ENCODE measurements at places on chromosomes 6 and 20. TPM values are rescaled to one million over a fixed set of nuclear protein-coding genes. Genes with fewer than 3 reads are reported as not detected.

Gene PERP
- 293 TPM for total RNA-seq

GRCh38 chr20:13910492-13910891 lies 79.9 kb downstream of the SEL1L2 start:
- peaks cover 5% of the 10 kb centered on the region for H3K27me3 ChIP-seq
- no peak overlapping the region for H3K4me3 ChIP-seq
- no peaks in the 10 kb centered on the region for H3K36me3 ChIP-seq
- no peaks in the 10 kb centered on the region for H3K4me1 ChIP-seq

DNA sequence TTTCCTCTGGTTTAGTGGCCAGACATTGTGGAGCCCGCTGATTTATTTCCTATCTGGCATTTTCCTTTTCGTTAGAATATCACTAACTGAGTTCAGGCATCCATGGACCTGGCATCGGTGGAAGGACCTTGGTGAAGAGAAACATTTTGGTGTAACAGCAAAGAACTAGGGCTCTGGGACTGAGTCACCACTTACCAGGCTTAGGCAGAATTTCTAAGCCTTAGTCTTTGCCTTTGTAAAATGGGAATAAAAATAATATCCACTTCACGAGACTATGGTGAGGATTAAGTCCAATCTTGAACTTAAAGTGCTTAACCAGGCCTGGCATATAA lies 42.0 kb upstream of the ENPP1 start:
- no peak for DNase-seq
- no peaks in the 10 kb centered on the region for H3K36me3 ChIP-seq
- H3K4me3 ChIP-seq = no peak overlapping the region
- H3K27ac ChIP-seq = no peak overlapping the region

Gene NR2E1
- 0.26 TPM for total RNA-seq

DNA sequence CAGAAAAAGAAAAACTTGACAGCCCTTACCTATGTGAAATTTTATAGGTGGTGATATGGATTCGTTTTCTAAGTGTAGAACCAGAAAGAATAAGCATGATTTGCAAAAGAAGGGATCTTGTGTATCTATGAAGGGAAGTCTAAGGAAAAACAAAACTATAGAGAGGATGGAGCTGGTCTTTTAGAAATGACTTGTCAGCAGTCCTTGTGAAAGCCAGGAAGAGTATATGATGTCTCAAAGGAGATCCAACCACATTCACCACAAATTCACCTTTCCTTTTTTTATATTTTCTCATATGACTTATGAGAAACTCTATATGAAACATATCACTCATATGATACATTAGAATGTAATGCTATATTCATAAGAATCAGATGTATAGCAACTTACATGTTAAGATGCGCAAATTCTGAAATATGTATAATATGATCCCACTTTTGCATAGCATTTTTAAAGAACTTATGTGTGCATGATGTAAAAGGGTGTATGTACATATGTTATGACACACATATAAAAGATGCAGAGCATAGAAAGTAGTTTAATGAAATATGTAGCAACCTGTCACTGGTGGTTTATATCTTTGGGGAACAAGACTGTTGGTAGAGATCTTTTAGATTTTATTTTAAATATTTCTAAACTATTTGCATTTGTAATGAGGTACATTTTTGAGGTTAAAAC lies 91.9 kb upstream of the NUP153 start:
- DNase-seq = no peak
- no peaks in the 10 kb centered on the region for H3K27me3 ChIP-seq
- peaks cover 37% of the 10 kb centered on the region for H3K36me3 ChIP-seq
- no peak overlapping the region for H3K27ac ChIP-seq
- no peaks in the 10 kb centered on the region for H3K4me1 ChIP-seq
- no peak overlapping the region for H3K4me3 ChIP-seq

DNA sequence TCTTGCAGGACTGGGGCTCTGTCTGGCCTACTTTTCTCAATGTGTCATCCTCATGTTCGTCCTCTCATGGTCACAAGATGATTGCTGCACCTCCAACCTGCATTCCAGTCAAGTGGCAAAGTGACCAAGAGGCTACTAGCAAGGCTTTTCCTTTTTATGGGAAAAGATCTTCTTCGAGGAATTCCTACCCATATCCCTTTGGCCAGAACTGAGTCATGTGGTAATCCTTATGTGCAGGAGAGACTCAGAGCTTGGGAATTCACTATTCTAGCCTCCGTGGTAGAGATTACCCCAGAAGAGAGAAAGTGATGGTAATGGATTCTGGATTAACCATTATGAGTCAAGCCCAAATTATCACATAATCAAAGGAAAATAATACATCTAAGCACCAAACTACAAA lies 162.7 kb downstream of the KCNQ5 start:
- no peak overlapping the region for H3K27ac ChIP-seq
- H3K36me3 ChIP-seq = no peaks in the 10 kb centered on the region
- no peaks in the 10 kb centered on the region for H3K27me3 ChIP-seq
- no peak overlapping the region for H3K4me3 ChIP-seq
- H3K4me1 ChIP-seq = no peaks in the 10 kb centered on the region

DNA sequence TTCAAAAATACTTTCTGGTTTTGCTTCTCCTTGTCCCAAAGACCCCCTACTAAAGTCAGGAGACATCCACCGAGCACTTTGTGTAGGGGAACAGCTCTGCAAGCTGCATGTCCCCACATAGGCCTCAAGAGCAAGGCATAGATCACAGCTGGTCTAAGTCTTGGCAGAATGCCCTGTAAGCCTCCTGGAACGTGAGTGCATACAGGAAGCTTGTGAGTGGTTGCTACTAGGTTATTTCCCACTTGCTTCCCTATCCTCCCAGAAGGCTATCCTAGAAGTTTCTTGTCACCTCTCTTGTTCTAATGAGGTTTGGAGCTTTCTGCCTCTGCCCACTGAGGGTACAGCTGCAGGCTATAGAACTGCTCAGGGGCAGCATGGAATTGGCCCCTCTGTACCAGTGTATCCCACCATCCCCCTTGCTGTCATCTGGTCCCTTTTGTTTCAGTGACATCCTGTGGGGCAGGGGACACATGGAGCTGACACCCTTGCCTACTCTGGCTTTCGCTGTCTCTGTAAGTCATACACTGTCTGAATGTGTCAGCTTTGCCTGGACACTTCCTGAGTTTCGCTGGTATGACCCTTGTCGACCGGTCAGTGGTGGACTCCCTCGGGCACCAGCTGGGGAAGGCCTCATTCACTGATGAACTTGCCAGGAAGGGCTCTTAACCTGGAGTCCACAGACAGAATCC lies 35.6 kb upstream of the KCNK16 start:
- H3K36me3 ChIP-seq = no peaks in the 10 kb centered on the region
- H3K4me3 ChIP-seq = no peak overlapping the region
- DNase-seq = no peak
- peaks cover 13% of the 10 kb centered on the region for H3K4me1 ChIP-seq

DNA sequence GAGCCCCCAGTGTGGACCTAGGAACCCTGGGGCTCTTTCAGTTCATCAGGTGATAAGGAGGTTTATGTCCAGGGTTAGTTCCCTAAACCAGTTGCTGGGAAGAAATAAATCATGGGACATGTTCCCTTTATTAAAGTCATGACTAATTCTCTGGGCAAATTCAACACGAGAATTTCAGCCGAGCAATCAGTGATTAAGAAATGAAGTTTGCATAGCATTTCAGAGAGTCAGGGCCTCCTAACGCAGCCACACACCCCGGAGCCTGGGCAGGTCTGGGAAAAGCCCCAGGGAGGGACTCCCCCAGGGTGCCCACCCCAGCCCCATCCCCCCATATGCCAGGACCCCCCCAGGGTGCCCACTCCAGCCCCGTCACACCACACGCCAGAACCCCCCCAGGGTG lies 20.1 kb downstream of the SLCO4A1 start:
- H3K4me1 ChIP-seq = peaks cover 17% of the 10 kb centered on the region
- H3K27ac ChIP-seq = no peak overlapping the region
- no peak for DNase-seq
- H3K27me3 ChIP-seq = peaks cover 5% of the 10 kb centered on the region

GRCh38 chr20:38216746-38217595 lies 43.6 kb downstream of the KIAA1755 start:
- DNase-seq = no peak
- no peak overlapping the region for H3K27ac ChIP-seq
- peaks cover 29% of the 10 kb centered on the region for H3K4me1 ChIP-seq
- H3K36me3 ChIP-seq = no peaks in the 10 kb centered on the region
- H3K4me3 ChIP-seq = no peak overlapping the region

GRCh38 chr20:54475334-54476168 lies at the start of gene DOK5:
Gene DOK5, plus strand, starts transcription at chr20:54475593. Its CDS starts 354 bp downstream, at chr20:54475947.
- H3K36me3 ChIP-seq = peaks cover under 1% of the 10 kb centered on the region
- H3K27me3 ChIP-seq = peaks cover 64% of the 10 kb centered on the region
- peak; percentile 78 for DNase-seq
- peaks cover 23% of the 10 kb centered on the region for H3K4me1 ChIP-seq
- H3K27ac ChIP-seq = peak within 1 kb of the TSS; percentile 58
- peak within 1 kb of the TSS; percentile 93 for H3K4me3 ChIP-seq

DNA sequence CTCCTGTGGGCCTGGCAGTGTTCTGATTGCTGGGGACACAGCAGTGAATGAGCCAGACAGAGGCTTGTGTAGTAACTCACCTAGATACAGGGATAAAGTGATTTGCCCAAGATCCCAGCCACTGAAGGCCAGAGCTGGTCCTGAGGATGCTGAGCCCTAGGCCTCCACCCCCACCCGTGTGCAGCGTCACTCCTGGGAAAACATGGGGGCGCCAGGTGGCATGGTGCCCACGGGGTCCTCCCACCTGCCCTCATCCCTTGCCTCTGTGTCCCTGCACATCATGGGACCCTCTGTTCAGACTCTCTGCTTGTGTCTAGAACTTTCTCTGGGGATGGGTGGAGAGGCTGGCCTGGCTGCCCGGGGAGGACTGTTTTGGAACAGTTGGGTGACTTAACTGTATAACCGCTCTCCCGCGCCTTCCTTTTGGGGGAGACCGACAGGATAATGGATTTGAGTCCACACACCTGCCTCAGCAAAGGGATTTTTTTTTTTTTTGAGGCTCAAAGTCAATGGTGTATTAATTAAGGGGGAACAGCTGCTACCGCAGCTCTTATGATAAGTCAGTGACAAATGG lies 19.6 kb downstream of the LEMD2 start:
- no peak overlapping the region for H3K4me3 ChIP-seq
- H3K36me3 ChIP-seq = peaks cover 6% of the 10 kb centered on the region
- peaks cover 5% of the 10 kb centered on the region for H3K27me3 ChIP-seq
- H3K4me1 ChIP-seq = peaks cover 33% of the 10 kb centered on the region
- DNase-seq = no peak

- H3K4me3 ChIP-seq = peak overlapping the region; percentile 83
- peaks cover 21% of the 10 kb centered on the region for H3K36me3 ChIP-seq
These were observed 771 bp upstream of the SNAI1 start for GRCh38 chr20:49982072-49982345.

GRCh38 chr6:39221115-39221514 lies 8.2 kb downstream of the KCNK5 start:
- H3K27me3 ChIP-seq = peaks cover 3% of the 10 kb centered on the region
- H3K4me3 ChIP-seq = no peak overlapping the region
- peaks cover 49% of the 10 kb centered on the region for H3K4me1 ChIP-seq
- H3K27ac ChIP-seq = no peak overlapping the region
- no peaks in the 10 kb centered on the region for H3K36me3 ChIP-seq

- H3K36me3 ChIP-seq = no peaks in the 10 kb centered on the region
- H3K4me3 ChIP-seq = no peak overlapping the region
- H3K27me3 ChIP-seq = peaks cover 4% of the 10 kb centered on the region
These were observed 13.6 kb downstream of the CNBD2 start for GRCh38 chr20:35981969-35982368.

Gene HSD17B8
- total RNA-seq = 13.9 TPM

- H3K4me3 ChIP-seq = no peak overlapping the region
- H3K36me3 ChIP-seq = peaks cover 3% of the 10 kb centered on the region
- H3K4me1 ChIP-seq = peaks cover 12% of the 10 kb centered on the region
- peaks cover 9% of the 10 kb centered on the region for H3K27me3 ChIP-seq
These were observed 314.5 kb downstream of the EYA4 start for GRCh38 chr6:133555685-133556084.

GRCh38 chr6:32589596-32590449 lies at the start of gene HLA-DRB1:
Gene HLA-DRB1, minus strand, starts transcription at chr6:32589848. Its CDS starts 106 bp downstream, at chr6:32589742.
- no peak within 1 kb of the TSS for H3K4me3 ChIP-seq
- H3K4me1 ChIP-seq = no peaks in the 10 kb centered on the region
- no peak within 1 kb of the TSS for H3K27ac ChIP-seq
- DNase-seq = no peak
- H3K27me3 ChIP-seq = peaks cover 29% of the 10 kb centered on the region

DNA sequence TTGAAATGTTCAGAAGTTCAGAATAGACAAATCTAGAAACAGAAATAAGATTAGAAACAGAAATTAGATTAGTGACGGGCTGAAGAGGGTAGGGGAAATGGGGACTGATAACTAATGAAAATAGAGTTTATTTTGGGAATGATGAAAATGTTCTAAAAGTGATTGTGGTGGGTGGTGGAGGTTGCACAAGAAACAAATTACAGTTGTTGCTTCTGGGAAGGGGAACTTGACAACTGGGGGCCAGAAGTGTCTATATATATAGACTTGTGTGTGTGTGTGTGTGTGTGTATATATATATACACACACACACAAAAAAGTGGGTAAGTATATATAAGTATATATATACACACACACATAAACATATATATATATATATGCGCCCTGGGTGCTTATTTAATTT lies 86.5 kb upstream of the RREB1 start:
- H3K36me3 ChIP-seq = no peaks in the 10 kb centered on the region
- no peaks in the 10 kb centered on the region for H3K27me3 ChIP-seq
- H3K4me1 ChIP-seq = peaks cover 3% of the 10 kb centered on the region
- DNase-seq = no peak

Gene KHDC1L
- total RNA-seq = 0.75 TPM

- no peak overlapping the region for H3K27ac ChIP-seq
- no peaks in the 10 kb centered on the region for H3K36me3 ChIP-seq
- no peaks in the 10 kb centered on the region for H3K4me1 ChIP-seq
- H3K27me3 ChIP-seq = peaks cover 11% of the 10 kb centered on the region
- DNase-seq = no peak
These were observed 212.7 kb upstream of the AGPAT4 start for GRCh38 chr6:161486361-161487216.

Measured in type B pancreatic cell (in vitro differentiated cells).